ENCODE measurements at places on chromosomes 11 and 22.
A peak's percentile ranks its signal among the peaks of the same experiment; 100 is the strongest.

DNA sequence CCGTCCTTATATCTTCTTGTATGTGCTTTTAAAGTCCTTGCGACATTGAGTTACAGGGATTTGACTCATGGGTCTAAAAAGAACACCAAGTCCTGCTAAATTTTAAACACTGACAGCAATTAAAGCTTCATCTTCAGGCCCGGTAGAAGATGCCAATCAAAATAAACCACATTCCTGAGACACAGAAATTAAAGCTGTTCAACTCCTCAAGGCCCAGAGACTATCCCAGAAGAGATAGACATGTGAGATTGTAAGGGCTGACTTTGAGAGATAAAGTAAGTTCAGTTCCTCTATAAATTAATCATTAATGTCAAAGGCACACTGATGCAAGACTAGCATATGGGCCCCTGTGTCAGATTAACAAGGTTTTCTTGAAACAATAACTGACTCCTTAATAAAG, 49.8 kb downstream of the OSBPL5 start:
- DNase-seq: no peak

- no peak for DNase-seq
These were observed 59.1 kb downstream of the ST3GAL4 start for GRCh38 chr11:126414615-126415014.

GRCh38 chr11:77195071-77195755, 67.2 kb downstream of the MYO7A start:
- DNase-seq: no peak

DNA sequence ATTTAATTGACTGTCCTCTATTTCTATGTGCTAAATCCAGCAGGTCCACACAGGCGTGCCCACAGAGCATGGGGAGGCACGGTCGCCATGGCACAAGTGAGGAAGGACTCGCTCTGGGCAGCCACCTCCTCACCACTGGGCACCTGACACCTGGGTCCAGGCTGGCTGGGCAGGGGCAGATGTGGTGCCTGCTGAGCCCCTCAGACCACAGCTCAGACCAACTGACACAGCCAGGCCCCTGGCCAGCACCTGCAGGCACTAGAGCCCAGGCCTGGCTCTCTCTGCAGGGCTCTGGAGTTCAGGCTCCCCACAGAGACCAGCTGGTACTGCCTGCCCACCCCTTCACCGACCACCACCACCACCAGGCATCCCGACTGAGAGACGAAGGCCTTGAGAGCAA, 27.9 kb downstream of the LINC01488 start:
- no peak for DNase-seq

- DNase-seq: no peak
These were observed 25.9 kb upstream of the TP53I11 start for GRCh38 chr11:44976576-44976975.

GRCh38 chr11:103494491-103494890, 385.3 kb downstream of the DYNC2H1 start:
- DNase-seq: no peak

DNA sequence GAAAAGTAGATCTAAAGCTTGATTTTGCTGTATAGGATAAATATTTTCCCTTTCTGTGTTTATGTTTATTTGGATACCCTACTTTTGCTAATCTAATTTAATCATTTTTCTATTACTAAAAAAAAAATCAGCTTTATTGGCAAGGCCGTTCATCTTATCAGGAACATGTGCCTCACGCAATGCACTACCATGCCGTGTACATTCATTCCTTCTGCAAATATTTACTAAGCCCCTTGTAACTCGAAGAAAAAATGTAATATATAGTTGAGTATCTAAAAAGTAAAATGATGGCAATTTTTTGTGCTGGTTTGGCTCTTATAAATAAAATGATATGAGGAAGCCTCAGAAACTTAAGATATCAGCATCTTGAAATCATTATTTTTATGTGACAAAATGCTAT, 8.9 kb downstream of the UVRAG start:
- DNase-seq: no peak

DNA sequence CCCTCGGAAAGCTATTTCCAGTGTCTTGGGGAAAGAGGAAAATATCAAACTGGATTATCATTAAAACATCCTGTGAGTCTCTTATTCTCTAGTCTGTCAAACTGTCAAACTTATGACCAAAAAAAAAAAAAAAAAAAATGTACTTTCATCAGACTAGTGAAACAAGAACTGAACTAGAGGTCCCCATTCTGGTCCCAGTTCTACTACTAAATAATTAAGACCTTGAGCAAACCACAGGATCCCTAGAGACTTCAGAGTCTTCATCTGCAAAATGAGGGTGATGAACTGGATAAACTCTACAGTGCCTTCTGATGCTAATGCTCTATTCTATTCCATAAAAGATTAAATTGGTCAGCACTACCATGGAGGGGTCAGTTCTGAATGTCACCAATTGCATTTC, 105.8 kb downstream of the SERGEF start:
- no peak for DNase-seq

GRCh38 chr11:27437829-27438594, 34.6 kb downstream of the LGR4 start:
- DNase-seq: no peak

GRCh38 chr11:123354371-123354975, 75.6 kb upstream of the GRAMD1B start:
- no peak for DNase-seq

DNA sequence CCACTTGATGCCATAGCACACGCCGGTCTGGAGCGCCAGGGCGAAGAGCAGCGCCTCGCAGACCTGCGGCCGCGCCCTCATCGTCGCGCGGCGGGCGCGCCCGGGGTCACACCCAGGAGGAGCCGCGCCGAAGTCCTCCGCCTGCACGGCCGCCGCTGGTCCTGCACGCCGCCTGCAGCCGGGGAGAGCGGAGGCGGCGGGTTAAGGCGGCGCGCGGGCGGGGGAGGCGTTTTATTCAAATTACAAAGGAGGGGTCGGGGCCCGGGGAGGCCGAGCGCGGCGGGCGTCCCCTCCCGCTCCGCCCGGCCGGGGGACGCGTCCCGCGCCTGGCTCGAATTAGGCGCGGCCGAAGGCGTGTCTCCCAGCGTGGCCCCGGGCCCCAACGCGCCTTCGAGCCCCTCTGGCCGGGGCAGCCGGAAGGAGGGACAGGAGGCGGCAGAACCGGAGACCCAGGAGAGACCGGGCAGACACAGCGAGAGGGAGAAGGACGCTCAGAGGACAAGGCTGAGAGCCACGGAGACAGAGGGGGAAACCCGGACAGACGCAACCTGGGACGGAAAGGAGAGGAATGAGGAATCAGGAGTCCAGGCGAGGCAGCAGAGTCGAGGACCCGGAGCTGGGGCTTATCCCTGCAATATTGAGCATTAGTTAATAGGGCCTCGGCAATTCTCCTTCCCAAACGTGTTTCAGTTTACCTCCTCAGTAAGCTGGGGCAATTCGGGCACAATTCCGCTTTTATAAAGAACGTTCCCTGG, at the start of gene WNT11:
TSS of gene WNT11 (minus strand) at position 176 of the 755 bp plus-strand sequence. CDS start at position 81, 95 bp downstream.
- DNase-seq: no peak

GRCh38 chr22:37896181-37896592, 9.9 kb upstream of the MICALL1 start:
- peak; percentile 16 for DNase-seq

DNA sequence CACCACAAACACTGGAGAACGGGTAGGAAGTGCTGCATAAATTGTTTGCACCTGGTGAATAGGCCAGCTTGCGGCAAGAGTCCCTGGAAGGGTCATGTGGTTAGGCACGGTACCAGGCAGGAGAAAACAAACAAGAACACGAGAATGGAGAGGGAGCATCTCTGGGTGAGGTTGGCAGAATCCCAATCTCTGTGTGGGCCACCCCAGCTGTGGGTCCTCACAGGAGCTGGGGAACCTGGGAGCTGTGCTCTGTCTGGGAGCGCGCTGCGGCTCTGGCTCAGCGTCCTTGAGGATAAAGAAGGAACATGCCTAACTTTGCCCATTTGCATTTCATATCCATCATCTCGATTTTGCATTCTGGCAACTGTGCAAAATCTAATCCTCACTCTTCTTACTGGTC, 46.1 kb upstream of the JAM3 start:
- DNase-seq: no peak

GRCh38 chr22:25880524-25880923, 138.5 kb downstream of the MYO18B start:
- no peak for DNase-seq

GRCh38 chr22:48395201-48395600, 1432.5 kb downstream of the BRD1 start:
- no peak for DNase-seq

- peak; percentile 81 for DNase-seq
These were observed 33.8 kb upstream of the PPARA start for GRCh38 chr22:46116491-46116958.

DNA sequence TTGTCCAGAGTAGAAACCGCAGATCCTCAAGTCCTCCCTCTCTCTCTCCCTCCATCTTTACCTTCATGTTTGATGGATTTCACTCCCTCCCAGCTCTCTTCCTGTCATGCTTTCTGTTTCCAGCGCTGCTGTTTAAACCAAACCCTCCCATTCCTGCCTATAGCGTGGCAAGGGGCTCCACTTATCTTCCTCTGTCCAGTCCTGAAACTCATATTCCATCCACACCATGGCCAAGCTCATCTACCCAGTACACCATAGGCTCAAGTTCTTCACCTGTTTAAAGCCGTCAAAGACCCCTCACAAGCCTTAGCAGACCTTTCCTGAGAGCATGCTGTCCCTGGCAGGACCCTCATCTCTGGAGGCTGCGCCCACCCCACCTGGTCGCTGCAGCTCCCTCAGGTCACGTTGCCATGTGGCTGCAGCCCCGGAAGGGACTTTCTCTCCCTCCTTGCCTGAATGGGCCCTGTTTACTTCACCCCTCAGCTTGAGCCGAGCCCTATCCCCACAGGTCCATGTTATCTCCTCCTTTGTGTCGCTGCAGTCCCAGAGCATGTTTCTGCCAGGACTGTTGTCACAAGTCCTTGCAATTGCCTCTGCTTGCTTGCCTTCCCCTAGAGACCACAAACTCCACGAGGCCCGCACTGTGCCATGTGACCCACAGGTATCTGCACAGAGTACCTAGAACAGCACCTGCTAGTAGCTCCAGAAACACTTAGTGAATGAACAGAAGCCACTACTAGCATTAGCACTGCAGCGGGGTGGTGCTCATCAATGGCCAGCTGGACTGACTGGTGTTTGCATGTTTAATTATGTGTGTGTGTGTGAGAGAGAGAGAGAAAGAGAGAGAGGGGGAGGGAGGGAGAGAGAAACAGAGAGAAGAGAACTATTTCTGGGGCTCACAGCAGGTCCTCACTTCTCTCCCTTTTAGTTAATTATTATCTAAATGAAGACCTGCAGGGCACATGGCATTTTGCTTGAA, 149.4 kb upstream of the SNX19 start:
- no peak for DNase-seq

DNA sequence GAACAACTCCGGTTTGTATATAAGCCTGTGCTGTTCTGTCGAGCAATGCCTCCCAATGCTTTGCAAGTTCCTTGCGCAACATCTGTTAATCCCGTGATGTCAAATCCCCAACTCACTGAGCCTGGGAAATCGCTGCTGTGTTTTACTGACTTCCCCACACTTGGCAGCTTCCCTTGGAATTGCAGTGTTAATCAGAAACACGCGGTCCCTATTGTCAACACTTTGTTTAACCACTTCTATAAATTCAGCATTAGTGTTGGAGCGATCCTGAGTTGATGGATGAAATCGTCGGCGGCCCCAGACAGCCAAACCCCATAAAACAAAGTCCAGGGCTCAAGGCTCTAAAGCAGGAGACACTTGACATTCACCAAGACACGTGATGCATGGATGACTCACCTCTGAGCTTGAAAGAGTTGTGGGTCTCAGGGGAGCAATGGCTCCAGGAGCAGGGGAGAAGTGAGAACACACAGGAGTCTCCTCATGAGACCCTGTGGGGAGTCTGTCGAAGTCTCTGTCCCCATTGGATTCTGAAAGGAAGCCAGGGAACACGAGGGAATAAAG, 555.3 kb downstream of the MIAT start:
- no peak for DNase-seq

DNA sequence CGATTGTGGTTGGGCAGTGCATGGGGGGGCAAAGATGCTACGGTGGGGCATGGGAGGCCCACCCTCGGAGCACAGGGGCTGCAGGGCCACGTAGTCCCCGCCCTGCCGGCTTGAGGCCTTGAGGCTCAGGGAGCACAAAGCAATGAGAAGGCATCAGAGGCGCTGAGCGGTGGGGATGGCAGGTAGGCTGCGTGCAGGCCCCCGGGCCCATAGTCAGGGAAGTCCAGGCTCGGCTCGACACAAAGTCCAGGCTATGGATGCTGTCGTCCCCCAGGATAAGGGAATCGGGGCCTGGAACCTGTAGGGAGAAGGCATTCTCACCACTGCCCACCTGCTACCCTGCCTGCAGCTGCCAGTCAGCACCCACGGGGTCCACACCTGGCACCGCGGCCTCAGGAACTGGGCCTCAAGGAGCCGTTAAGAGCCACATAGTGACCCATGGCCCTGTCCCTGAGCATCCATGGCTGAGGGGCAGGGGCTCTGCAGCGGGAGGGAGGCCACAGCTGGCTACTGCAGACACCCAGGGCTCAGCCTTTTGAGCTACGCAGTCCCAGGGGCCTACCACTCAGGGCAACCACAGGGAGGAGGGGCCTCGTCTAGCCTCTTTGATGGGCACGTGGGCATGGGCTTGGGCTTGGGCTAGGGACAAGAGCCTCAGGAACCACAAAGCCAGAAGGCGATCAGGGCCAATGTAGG, 179.7 kb downstream of the IGLL1 start:
- no peak for DNase-seq

GRCh38 chr22:25148149-25148691, 51.4 kb upstream of the CRYBB3 start:
- DNase-seq: no peak

DNA sequence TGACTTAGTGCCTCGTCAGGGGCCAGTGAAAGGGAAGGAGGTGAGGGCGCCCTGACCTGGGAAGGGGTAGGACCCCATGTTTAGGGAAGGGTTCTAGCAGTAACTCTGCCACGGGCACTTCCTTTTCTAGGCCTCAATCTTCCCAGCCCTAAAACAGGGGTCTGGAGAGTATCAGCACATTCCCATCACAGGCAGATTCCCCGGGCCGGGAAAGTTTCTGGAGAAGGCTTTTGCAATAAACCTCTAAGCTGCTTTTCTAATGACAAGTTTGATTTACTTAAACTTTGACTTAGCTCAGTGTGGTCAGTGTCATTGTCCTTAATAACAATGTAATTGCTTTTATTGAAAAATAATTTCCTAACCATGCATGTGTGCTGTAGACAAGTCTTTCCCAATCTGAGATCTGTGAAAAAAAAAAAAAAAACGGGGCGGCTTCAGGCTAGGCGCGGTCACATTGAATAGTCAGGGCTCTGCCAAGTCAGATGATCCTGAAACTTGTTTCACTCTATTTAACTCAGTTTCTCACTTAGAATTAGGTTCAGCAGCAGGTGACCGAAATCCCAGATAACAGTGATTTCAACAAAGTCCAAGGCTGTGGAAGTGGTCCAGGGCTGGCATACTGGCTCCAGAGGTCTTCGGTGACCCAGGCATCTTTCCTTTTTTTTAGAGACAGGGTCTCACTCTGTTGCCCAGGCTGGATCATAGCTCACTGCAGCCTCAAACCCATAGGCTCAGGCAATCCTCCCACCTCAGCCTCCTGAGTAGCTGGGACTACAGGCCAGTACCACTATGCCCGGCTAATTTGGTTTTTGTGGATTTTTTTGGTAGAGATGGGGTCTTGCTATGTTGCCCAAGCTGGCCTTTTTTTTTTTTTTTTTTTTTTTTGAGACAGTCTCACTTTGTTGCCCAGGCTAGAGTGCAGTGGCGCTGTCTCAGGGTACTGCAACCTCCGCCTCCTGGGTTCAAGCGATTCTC, 19.5 kb upstream of the TAB1 start:
- no peak for DNase-seq

- DNase-seq: no peak
These were observed 7.3 kb downstream of the OAF start for GRCh38 chr11:120217941-120218694.

- no peak for DNase-seq
These were observed 25.1 kb downstream of the ADAMTS8 start for GRCh38 chr11:130403271-130403804.

- DNase-seq: no peak
These were observed 6.4 kb upstream of the SLC17A6 start for GRCh38 chr11:22331771-22332170.
